Skin of body (tissue), 3 donors: ENCODE measurements at places on chromosomes 12 and 14. TPM values are rescaled to one million over a fixed set of nuclear protein-coding genes. Genes with fewer than 3 reads are reported as not detected.

GRCh38 chr14:33441633-33442032 lies 503.0 kb downstream of the NPAS3 start:
- DNase-seq, result no peak

DNA sequence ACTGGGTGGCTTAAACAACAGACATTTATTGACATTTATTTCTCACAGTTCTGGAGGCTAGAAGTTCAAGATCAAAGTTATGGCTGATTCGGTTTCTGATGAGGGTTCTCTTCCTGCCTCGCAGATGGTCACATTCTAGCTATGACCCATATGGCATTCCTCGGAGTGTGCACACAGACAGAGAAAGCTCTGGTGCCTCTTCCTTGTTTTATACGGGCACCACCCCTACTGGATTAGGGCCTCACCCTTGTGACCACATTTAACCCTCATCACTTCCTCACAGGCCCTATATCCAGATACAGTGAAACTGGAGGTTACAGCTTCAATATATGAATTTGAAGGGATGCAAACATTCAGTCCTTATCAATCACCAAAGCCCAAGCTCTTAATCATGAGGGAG lies 77.0 kb upstream of the OVCH1 start:
- no peak for DNase-seq

- DNase-seq, result peak; percentile 89
Measured at GRCh38 chr14:22836301-22837113, at the start of gene MMP14. MMP14 (plus strand) TSS chr14:22836585; CDS start chr14:22836818, 233 bp downstream.

DNA sequence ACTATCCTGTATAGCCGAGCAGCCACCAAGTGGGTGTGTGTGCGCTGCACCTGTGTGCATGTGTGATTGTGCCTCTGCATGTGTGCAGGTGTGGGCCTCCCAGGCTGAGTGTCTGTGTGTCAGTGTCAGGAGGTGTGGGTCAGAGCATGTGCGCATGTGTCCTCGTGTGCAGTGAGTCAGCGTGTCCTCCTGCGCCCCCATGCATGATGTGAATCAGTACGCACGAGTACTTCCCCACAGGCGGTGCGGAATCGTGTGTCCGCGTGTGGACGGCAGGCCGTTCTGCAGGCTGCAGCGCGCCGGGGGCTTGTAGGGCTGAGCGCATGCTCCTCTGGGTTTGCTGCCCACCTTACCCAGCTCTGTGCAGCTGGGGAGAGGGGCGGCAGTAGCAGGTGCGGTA lies 34.2 kb downstream of the DTX1 start:
- no peak for DNase-seq

GRCh38 chr14:61502459-61503093 lies 181.2 kb downstream of the PRKCH start:
- no peak for DNase-seq

DNA sequence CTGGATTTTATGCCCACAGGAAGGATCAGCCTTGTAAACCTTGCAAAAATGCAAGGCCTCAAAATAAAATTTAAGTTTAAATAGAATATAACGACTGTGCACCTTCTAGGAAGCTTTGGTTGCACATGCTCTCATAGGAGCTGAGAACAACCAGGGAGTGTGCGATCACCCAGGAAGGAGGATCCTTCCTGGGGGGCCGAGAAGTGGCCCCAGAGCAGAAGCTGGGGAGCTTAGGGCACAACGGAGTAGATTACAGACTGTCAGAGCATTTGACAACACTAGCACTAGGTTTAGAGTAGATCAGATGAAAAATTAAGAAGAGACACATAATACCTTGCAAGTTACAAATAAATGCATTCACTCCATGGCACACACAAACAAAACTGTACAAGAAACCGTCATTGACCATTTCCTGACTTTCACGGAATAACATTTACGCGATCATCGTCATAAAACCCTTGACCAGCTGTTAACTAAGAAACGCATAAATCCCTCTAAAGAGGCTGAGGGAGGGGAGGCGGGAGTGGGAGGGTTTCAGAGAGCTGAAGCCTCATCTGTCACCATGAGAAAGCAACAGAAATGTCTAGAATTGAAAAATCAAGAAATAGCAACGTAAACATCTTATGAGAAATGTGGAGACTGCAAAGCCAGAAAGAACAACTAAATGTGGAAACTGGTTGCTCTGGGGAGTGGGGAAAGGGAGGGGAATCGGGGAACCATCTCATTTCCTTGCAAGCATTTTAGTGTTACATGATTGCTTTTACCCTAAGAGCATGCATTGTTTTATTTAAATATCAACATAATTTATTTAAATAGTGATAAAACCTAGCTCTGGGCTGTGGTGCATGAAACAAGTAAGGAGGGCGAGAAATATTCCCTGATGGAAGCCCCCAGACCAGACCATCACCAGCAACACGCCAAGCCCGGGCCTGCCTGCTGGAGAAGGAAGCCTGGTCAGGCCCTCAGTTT lies 13.1 kb upstream of the CCDC85C start:
- DNase-seq, result no peak

DNA sequence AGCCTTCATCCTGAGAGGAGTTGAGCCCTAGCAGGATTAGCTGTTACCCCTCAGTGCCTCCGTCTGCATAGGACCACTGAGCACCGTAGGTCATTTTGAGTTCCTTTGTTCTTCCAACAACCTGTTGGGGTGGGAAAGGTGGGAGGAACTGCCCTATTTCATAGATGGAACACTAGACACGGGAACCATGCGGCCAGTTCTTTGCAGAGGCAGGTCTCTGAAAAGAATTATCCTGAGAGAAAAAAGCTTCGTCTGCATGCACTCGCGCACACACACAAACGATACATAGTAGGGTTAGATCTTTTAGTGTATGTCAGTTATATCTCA lies 28.5 kb downstream of the TRAFD1 start:
- no peak for DNase-seq

GRCh38 chr14:93888995-93889394 lies 38.1 kb upstream of the FAM181A start:
- no peak for DNase-seq

GRCh38 chr12:40313928-40314327 lies 89.1 kb downstream of the LRRK2 start:
- no peak for DNase-seq

DNA sequence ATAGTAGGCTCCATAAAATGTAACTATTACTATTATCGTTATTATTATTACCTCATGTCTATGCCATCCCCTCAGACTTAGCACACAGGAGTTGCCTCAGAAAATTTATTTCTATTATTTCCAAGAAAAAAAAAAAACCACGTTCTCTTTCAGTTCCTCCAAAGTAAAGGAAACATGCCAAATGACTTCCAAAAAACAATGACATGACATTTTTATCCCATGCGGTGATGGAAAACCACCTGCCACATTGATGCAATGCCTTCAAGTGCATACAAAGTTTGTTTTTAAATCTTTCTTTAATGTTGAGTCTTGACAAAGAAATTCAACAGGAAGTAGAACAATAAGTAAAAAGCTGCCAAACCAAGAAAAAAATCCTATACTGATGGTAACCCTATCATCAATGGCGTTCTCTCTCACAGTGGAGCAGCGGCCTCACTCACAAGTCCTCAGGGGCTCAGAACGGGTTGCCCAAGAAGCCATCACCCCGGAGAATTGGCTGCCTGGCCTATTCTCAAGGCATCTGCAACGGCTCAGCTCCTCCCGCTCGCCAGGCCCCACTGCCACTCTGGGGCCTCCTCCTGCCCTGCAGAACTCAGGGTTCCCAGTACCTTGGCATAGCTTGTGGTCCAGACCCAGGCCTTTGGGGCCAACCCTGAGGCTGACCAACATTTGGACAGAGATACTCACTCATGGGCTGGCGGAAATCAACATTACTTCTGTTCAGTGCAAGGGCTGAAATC lies 51.9 kb downstream of the SERPINA3 start:
- no peak for DNase-seq

DNA sequence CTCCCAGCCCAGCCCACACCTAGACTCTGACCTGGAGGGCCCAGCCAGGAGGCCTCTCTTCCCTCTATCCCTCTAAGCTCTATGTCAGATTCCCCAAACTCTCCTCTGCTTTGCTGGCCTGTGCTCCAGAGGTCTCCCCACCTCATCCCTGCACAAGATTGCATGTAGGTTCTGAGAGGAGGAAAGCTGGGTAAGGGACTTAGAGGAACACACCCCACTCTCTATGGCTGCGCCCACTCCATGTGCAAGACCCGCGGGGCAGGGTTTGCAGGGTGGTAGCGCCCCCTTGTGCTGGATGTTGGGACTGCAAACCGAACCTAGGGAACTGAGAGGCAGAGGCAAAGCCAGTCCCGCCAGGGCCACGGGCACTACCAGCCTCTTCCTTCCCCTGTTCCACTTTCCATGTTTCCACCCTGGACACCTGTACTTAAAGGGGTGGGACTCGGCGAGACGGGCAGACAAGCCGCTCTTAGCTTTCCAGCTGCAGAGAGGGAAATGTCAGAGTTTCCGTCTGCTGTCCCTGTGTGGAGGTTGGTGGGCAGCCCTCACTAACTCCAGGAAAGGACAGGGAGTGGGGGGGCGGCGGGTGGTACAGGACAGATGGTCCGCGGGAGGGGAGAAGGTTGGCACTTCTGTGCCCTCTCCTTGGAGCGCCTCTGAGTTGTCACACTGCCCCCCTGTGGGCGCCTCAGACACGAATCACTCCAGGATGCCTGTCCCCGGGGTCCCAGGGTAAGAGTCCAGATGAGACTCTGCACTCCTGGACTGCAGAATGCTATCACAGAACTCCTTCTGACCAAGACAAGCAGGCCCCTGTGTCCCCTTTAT lies 16.8 kb downstream of the MMP14 start:
- DNase-seq, result peak; percentile 88

DNA sequence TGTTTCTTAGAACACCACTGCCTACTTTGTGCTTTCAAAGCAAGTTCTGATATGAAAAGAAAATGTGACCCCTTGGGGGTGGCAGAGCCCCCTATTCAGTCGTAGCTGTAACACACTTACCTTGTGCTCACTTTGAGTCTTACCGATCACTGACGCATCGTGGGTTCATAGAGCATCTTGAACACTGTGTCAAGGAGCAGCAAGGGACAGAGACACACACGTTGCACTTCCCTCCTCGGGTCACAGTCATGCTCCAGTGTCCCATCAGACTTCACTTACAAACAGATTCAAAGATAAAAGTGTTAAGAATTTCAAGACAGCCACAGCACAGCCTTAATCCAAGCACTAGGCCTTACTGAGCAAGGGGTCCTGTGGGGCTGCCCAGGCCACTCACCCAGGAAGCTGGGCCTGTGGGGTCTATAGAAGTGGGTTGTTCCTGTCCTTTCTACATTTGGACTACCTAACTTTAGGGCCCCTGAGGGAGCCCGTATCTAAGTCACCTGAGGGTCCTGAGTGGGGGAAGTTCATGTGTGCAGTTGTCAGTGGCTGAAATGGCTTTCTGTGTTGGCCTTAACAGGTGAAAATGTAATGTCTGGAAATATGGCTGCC lies 75.4 kb upstream of the BDKRB2 start:
- no peak for DNase-seq

- no peak for DNase-seq
Measured at GRCh38 chr12:53241623-53242412, 9.8 kb upstream of the RARG start.

- no peak for DNase-seq
Measured at GRCh38 chr14:59564366-59564765, 12.2 kb downstream of the CCDC175 start.

GRCh38 chr14:105860615-105861580 lies 334.5 kb downstream of the TMEM121 start:
- DNase-seq, result no peak

DNA sequence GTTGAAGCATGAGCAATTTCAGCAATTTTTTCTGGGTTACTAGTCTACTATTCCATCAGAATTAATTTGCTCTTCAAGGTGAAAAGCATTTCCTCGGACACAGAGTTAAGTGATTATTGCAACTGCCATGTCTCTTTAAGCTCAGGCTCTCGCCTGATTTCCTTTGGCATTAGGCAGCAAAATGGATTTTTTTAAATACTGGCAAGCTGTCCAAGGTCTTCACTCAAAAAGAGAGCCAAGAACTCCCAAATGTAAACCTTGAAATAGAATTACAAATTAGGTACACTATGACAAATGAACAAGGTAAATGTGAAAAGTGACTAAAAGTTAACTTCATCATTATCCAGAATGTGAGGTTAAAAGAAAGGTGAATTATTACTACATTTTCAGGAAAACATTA lies 111.9 kb downstream of the GARIN6 start:
- no peak for DNase-seq

GRCh38 chr12:19778797-19779196 lies 339.5 kb downstream of the AEBP2 start:
- DNase-seq, result no peak

- DNase-seq, result no peak
Measured at GRCh38 chr14:54672688-54673087, 105.8 kb downstream of the SAMD4A start.

DNA sequence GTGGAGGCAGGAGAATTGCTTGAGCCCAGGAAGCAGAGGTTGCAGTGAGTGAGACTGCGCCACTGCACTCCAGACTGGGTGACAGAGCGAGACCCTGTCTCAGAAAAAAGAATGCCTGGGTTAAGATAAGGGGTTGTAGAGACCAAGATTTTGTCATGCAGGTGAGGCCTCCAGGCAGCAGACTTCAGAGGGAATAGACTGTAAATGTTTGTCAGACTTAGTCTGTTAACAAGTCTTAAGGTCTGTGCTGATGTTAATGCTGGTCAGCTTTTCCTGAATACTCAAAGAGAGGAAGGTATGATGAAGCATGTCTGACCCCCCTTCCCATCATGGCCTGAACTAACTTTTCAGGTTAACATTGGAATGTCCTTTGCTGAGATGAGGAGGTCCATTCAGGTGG lies 83.0 kb upstream of the FUT8 start:
- no peak for DNase-seq

DNA sequence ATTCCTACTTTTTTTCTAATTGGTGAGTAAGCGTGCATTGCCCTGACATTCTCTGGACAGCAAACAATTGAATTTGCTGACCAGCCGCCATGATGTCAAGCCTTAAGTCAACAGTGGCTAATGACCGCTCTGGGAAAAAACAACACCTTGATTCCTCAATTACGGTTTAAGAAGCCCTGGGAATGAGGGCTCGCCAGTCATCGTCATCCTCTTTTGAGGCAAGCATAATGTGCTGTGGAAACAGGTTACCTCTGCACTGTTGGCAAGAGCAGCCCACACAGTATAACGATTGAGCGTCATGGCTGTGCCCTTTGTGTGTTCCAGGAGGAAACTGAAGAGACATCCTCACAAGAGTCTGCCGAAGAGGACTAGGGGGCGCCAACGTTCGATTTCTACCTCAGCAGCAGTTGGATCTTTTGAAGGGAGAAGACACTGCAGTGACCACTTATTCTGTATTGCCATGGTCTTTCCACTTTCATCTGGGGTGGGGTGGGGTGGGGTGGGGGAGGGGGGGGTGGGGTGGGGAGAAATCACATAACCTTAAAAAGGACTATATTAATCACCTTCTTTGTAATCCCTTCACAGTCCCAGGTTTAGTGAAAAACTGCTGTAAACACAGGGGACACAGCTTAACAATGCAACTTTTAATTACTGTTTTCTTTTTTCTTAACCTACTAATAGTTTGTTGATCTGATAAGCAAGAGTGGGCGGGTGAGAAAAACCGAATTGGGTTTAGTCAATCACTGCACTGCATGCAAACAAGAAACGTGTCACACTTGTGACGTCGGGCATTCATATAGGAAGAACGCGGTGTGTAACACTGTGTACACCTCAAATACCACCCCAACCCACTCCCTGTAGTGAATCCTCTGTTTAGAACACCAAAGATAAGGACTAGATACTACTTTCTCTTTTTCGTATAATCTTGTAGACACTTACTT lies 138.9 kb downstream of the HMGA2 start:
- no peak for DNase-seq

Gene CLEC2B
- total RNA-seq, result 18.7 TPM

Gene TPCN1
- 19.0 TPM for total RNA-seq

Gene SLC38A4
- total RNA-seq, result 2.7 TPM
